ENCODE measurements at places on chromosomes 7 and 10.

- no peak for ATAC-seq
- H3K27ac ChIP-seq, result no peak overlapping the region
- H3K4me3 ChIP-seq, result no peak overlapping the region
- H3K4me1 ChIP-seq, result peaks cover 8% of the 10 kb centered on the region
These were observed 101.5 kb upstream of the LSM8 start for GRCh38 chr7:118082506-118082905.

DNA sequence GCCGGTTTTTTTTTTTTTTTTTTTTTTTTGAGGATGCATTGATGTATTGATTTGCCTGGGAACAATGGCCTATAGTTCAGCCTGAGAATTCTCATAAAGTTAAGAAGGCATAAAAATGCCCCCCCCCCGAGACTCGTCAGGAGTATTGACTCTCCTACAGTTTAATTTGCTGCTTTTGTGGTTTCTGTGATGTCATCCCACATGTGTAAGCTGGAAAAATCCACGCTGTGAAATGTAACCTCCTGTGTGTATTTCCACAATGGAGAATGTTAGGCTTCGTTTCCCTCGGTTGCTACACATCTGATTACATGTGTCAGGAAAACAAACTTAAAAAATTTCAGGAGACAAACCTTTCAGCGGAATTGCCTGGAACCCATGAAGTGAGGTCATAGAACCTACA, 117.9 kb downstream of the FANK1 start:
- H3K27me3 ChIP-seq, result peaks cover 9% of the 10 kb centered on the region
- no peak for ATAC-seq
- no peak overlapping the region for H3K4me3 ChIP-seq
- H3K27ac ChIP-seq, result no peak overlapping the region

DNA sequence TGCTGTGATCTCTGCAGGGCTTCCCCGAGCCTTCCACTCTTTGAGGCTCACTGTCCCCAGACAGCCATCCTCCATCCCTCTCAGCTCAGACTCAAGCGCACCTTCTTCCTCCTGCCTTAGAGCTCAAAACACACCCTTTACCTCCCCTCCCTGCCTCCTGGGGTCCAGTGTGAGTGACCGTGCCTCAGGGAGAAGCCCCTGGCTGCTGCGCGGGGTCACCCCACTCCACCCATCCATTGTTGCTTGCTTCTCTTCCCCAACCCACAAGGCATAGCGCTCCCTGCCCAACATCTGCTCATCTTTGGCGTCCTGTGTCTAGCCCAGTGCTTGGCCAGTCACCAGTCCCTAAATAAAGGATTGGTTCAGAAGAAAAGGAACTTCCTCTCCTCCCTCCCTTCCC, 170.3 kb downstream of the TCERG1L start:
- no peak overlapping the region for H3K4me3 ChIP-seq
- no peak for ATAC-seq
- H3K36me3 ChIP-seq, result no peaks in the 10 kb centered on the region
- H3K27ac ChIP-seq, result no peak overlapping the region
- H3K4me1 ChIP-seq, result no peaks in the 10 kb centered on the region
- H3K27me3 ChIP-seq, result no peaks in the 10 kb centered on the region

- H3K4me3 ChIP-seq, result peak overlapping the region; percentile 41
- no peaks in the 10 kb centered on the region for H3K36me3 ChIP-seq
- no peak overlapping the region for H3K27ac ChIP-seq
- H3K27me3 ChIP-seq, result peaks cover 41% of the 10 kb centered on the region
These were observed 964 bp upstream of the ADCY1 start for GRCh38 chr7:45573204-45573603.

DNA sequence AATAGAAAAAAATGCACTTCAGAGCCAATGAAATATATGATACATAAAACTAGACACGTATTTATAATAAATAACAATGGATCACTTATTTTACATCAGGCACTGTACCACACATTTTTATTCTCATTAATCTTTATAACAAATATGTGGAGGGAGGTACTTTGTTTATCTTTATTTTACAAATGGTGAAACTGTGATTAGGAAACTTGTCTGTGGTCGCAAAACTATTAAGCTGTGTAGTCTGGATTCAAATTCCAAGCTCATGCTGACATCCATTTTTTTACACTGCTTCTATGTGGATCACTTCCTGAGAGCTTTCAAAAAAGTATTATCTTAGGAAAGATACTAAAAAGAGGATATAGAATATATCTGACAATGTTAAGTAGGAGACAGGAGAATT, 978.6 kb downstream of the SORCS1 start:
- no peaks in the 10 kb centered on the region for H3K36me3 ChIP-seq
- H3K27ac ChIP-seq, result no peak overlapping the region
- H3K27me3 ChIP-seq, result no peaks in the 10 kb centered on the region
- H3K4me3 ChIP-seq, result no peak overlapping the region
- H3K4me1 ChIP-seq, result no peaks in the 10 kb centered on the region

DNA sequence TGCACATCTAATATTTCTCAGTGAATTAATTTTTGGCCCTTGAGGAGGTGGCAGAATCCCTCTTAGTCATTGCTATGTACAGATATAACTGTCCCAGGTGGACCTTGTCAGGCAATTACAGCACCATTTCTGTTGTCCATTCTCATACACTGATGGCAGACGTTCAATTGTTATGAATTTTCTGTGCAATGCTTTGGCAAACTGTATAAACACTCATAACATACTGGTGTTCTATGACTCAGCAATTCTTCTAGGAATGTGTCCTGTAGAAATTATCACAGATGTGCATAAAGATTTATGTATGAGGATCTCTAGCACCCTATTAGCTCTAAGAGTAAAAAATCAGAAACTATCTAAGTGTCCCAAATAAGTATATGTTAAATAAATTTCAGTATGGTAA, 80.8 kb downstream of the DNAJB9 start:
- no peak overlapping the region for H3K27ac ChIP-seq
- H3K27me3 ChIP-seq, result peaks cover 7% of the 10 kb centered on the region
- no peak overlapping the region for H3K4me3 ChIP-seq
- H3K36me3 ChIP-seq, result no peaks in the 10 kb centered on the region
- H3K4me1 ChIP-seq, result no peaks in the 10 kb centered on the region
- ATAC-seq, result no peak

- no peaks in the 10 kb centered on the region for H3K4me1 ChIP-seq
- no peak for ATAC-seq
- no peak overlapping the region for H3K27ac ChIP-seq
- H3K36me3 ChIP-seq, result no peaks in the 10 kb centered on the region
These were observed 24.0 kb upstream of the ACTR3B start for GRCh38 chr7:152735443-152736004.

DNA sequence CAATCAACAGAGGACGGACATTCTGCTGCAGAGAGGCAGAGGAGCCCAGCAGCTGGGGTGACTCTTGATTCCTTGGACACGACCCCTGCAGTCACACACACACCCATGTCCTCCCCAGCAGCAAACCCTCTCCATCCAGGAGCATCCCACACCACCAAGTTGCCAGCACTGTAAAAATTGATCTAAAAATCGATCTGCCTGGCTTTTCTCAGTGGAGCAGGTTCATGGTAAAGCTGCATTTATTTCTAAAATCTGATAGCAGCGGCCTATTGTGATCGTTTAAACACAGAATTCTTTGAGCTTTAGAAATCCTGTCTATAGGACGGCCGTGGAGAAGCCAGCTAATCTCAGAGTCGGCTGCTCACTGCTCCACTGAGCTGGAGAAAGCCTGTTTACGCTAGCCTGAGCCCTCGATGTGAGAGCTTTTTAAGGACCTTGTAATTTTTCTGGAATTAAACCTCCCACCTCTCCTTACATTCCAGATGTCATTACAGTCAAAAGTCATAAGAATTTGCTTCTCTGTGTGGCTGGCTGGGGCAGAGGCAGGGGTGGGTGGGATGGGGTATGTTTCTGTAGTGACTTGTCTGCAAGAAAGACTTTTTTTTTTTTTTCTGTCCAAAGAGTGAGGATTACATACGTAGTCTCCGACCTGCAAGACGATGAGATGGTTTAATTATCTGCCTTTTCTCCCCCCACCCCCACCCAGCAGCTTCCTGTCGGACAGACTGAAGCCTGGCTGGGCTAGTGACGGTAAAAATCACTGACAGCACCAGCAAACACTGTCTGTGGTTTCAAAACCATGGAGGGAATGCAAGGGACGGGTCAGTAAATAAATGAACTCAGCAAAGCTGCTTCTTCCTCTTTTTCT, 31.6 kb downstream of the TRIM8 start:
- no peak overlapping the region for H3K27ac ChIP-seq
- peak overlapping the region; percentile 74 for H3K4me3 ChIP-seq
- peaks cover 18% of the 10 kb centered on the region for H3K36me3 ChIP-seq
- ATAC-seq, result no peak

GRCh38 chr7:18180685-18181084, 153.0 kb upstream of the PRPS1L1 start:
- no peak overlapping the region for H3K4me3 ChIP-seq
- no peak for ATAC-seq
- H3K27me3 ChIP-seq, result peaks cover 15% of the 10 kb centered on the region
- no peaks in the 10 kb centered on the region for H3K36me3 ChIP-seq
- H3K4me1 ChIP-seq, result no peaks in the 10 kb centered on the region

- no peak for ATAC-seq
- no peaks in the 10 kb centered on the region for H3K4me1 ChIP-seq
- H3K4me3 ChIP-seq, result no peak overlapping the region
- H3K36me3 ChIP-seq, result no peaks in the 10 kb centered on the region
These were observed 106.7 kb upstream of the MBL2 start for GRCh38 chr10:52879091-52879807.

DNA sequence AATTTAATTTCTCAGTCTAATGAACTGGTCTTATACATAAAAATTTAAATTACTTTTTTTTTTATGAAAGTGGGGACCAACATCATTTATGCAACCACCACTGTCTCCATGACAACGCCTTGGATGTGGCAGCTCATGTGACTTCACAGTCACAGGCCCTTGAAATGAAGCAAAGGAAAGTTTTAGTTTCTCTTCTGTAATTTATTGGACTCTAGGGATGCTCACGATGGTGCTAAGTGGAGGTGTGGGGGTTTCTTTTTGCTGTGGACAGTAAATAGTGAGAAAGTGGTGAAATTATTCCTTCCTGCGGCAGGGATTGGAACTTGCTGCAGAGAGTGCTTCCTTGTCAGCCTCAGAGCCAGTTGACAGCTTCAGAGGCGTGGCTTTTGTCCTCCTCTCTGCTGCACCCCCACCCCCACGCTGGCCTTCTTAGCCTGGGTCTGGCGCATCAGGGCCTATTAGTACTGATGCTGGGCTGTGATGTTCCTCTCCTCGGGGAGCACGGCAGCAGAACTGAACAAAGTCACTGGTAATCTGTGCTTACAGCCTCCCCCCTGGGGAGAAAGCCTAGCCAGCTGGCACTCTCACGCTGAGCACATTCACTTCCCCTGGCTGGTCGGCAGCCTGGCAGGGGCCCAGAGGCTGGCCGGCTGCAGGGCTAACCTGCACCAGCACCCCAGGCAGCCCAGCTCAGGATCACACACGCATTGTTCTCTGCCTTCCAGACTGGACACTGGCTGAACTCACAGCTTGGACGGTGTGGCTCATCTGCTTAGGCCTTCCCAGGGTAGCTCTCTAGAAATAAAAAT, 517.5 kb upstream of the GALNT17 start:
- no peaks in the 10 kb centered on the region for H3K27me3 ChIP-seq
- H3K36me3 ChIP-seq, result no peaks in the 10 kb centered on the region
- no peaks in the 10 kb centered on the region for H3K4me1 ChIP-seq
- no peak for ATAC-seq

DNA sequence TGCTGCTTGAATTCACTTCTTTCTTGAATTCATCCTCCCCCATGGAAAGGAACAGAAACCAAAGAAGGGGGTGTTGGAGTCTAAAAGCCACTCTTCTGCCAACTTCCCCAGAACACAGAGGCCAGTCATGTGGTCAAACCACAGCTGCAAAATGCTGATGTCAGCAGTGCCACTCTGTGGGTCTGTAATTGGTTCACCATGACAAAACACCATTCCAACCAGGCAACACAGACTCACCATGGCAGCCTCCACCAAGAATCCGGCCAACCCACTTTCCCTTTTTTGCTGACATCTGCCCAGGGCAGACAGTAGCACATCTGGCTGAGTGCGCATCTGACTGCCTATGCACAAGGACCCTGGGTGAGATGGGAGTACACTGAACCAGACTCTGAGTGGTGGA, 16.8 kb downstream of the OSBPL3 start:
- no peaks in the 10 kb centered on the region for H3K36me3 ChIP-seq
- no peaks in the 10 kb centered on the region for H3K27me3 ChIP-seq
- peaks cover 74% of the 10 kb centered on the region for H3K4me1 ChIP-seq
- H3K4me3 ChIP-seq, result peak overlapping the region; percentile 70
- peak; percentile 7 for ATAC-seq

GRCh38 chr7:141975806-141976523, 2.4 kb upstream of the TAS2R38 start:
- H3K27me3 ChIP-seq, result no peaks in the 10 kb centered on the region
- peak; percentile 88 for ATAC-seq
- H3K4me1 ChIP-seq, result no peaks in the 10 kb centered on the region
- H3K4me3 ChIP-seq, result peak overlapping the region; percentile 73
- no peaks in the 10 kb centered on the region for H3K36me3 ChIP-seq

GRCh38 chr7:4227105-4228010, 454.7 kb upstream of the FOXK1 start:
- H3K27ac ChIP-seq, result no peak overlapping the region
- peaks cover 5% of the 10 kb centered on the region for H3K27me3 ChIP-seq
- no peak overlapping the region for H3K4me3 ChIP-seq
- no peaks in the 10 kb centered on the region for H3K4me1 ChIP-seq
- no peaks in the 10 kb centered on the region for H3K36me3 ChIP-seq

GRCh38 chr10:70478191-70479164, at the start of gene PALD1:
Gene PALD1 (plus strand): TSS chr10:70478767. CDS start chr10:70525952, 47,185 bp downstream.
- ATAC-seq, result peak; percentile 30
- H3K27ac ChIP-seq, result peak within 1 kb of the TSS; percentile 68
- H3K36me3 ChIP-seq, result no peaks in the 10 kb centered on the region
- H3K4me3 ChIP-seq, result peak within 1 kb of the TSS; percentile 65
- no peaks in the 10 kb centered on the region for H3K27me3 ChIP-seq

DNA sequence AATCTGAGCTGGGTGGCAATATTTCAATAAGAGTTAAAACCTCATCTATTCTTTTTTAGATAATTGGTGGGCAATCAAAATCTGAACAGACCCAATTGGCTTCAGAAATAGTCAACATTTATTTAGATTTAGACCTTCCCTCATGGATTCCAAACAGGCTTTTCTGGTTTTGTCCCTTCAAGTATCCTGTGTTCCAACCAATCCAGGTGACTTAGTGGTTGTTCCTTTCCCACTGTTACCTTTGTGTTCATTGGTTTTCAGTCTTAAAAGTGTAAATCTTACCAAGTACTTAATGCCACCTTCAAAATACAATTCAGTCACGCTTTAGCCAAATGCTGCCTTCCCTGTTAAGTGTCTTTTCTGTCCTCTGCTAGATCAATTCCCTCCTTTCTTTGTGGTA, 85.9 kb downstream of the AHR start:
- H3K36me3 ChIP-seq, result no peaks in the 10 kb centered on the region
- no peak overlapping the region for H3K4me3 ChIP-seq
- no peaks in the 10 kb centered on the region for H3K27me3 ChIP-seq
- H3K4me1 ChIP-seq, result no peaks in the 10 kb centered on the region
- ATAC-seq, result no peak

GRCh38 chr7:135467207-135467711, 42.6 kb downstream of the CNOT4 start:
- peaks cover 10% of the 10 kb centered on the region for H3K36me3 ChIP-seq
- H3K27ac ChIP-seq, result no peak overlapping the region
- peak; percentile 48 for ATAC-seq
- peaks cover 21% of the 10 kb centered on the region for H3K4me1 ChIP-seq

Data from activated T-helper 17 cell treated with anti-CD3 and anti-CD28 coated beads, Interleukin-2, amount 50 U/mL, for 72 hours (primary cell).